H4 (cell line): ENCODE measurements at places on chromosomes 16 and 17. TPM values are rescaled to one million over a fixed set of nuclear protein-coding genes. Genes with fewer than 3 reads are reported as not detected.

LRRC75A gene
- 0.39 TPM in 1 of 2 replicates, not detected in the other for total RNA-seq

DNA sequence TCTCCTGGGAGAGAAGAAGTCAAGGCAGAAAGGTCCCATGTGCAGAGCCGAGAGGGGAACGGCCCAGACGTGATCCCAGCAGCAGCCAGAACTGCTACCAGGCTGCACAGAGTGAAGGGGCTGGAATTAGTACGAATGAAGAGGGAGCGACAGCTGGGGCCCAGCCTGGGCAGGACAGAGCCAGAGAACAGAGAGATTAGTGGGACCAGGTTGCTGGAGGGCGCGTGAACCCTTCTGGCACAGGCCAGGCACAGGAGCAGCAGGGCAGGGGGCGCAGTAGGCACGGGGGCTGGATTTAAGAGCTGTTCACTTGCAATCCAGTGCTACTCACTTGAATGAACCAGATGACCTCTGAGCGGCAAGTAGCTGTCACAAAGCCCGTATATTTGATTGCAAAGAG lies 66.9 kb downstream of the PLXDC1 start:
- no peak for DNase-seq

TMEM100 gene
- total RNA-seq = 4.6 and 7.8 TPM in 2 replicates

DNA sequence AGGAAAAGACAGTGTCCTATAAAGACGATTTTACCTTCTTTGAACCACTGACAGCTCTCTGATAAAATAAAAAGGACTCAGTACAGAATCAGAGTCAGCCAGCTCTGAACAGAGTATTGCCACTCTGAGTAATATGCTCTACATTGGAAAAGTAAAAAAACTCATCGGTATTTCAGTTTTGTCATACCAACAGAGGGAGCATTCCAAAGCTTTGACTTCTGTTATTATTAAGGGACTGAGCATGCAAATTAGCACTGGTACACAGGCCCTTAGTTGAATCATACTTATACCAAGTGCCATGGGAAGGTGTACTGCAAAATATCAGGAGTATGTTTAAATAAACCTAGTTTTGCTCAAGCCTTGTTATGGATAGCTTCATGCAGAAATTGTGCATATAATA lies 509.0 kb upstream of the KIF2B start:
- DNase-seq = peak; percentile 8

GRCh38 chr17:73660366-73660765 lies 16.1 kb upstream of the SDK2 start:
- DNase-seq = no peak

SLFN5 gene
- total RNA-seq = 28.8 and 35.1 TPM in 2 replicates

DNA sequence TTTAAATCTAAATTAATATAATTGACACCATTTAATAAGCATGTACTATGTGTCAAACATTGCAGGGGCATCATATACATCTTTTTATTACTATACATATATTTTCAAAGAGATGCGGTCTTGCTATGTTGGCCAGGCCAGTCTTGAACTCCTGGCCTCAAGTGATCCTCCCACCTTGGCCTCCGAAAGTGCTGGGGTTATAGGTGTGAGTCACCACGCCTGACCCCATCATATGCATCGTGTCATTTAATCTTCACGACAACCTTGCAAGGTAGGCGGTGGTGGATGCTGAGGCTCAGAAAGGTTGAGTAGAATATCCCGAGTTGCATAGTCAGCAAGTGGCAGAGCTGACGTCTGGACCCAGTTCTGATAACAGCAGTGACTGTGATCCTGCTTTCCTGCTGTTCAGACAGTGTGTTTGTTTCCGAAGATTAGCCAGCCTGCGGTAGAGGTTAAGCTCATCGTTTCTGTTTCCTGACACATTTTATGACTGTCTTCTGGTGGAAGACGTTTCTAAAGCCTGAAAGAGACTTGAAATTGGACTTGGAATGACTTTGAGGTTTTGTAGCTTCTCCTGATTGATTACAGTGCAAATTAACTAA lies 316.6 kb downstream of the SNX29 start:
- DNase-seq = no peak

DNA sequence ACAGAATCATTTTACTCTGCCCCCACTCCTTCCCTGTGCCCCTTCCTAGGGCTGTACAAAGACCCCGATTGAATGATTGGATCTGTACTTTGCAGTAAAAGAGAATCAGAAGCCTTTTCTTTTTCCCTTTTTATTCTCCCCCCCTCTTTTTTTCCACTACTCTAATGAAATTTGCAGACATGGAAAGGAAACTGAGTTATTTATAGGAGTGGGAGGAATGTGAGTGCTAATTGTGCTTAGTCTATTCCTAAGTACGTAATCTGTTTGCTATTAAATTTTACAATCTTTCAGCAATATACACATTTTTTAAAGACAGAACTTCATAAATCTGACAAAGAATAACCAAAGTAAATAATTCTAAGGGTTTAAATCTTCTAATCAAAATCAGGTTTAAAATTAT lies 314.3 kb downstream of the MAP2K6 start:
- DNase-seq = no peak

DPEP2 gene
- not detected in 2 replicates for total RNA-seq

DNA sequence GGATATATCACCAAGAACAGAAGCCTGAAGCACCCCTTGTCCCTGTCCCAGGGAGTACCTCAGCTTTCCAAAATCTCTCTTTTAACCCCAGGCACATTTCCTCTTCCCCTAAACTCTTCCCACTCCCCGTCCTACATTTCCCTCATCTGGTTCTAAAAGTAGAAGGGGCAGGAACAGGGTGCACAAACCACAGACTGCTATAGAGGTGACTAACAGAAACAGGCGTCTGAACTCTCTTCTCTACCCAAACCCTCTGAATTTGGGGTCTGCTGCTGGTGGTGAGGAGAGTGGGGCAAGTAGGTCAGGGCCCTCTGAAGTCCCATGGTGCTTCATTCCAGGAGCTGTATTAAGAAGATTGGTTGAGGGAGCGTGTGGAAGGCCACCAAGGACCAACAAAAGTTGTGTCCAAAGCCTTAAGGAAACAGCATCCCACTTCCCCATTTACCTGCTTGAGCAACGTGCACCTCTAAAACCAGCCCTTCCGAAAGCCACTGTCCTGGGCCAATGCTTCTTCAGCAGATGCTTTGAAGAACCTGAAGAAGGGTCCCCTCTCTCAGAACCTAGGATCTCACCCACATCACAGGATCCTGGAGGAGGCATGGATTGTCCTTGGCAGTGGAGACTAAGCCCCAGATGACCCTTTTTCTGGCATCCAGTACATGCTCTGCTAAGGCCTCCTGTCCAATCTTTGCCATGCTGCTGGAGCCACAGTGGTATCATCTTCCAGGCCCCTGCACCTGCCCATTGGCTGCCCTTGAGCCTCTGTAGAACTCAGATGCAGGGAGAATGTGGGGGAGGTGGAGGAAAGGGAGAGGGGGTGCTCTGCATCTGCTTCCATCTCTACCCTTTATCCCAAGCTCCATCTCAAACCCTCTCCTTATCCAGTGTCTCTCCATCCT lies 5.7 kb upstream of the NR1D1 start:
- DNase-seq = no peak

BCL6B gene
- total RNA-seq = not detected in 2 replicates

TERB1 gene
- total RNA-seq = 0.27 TPM in 1 of 2 replicates, not detected in the other

GRCh38 chr17:27091043-27091497 lies 202.8 kb upstream of the WSB1 start:
- peak; percentile 48 for DNase-seq

CDIP1 gene
- total RNA-seq = 5.4 and 8.0 TPM in 2 replicates

- DNase-seq = no peak
These were observed 380.4 kb upstream of the EEF2KMT start for GRCh38 chr16:5478036-5478435.
